ENCODE measurements at places on chromosomes 11 and 22. TPM values are rescaled to one million over a fixed set of nuclear protein-coding genes. Genes with fewer than 3 reads are reported as not detected.

DNA sequence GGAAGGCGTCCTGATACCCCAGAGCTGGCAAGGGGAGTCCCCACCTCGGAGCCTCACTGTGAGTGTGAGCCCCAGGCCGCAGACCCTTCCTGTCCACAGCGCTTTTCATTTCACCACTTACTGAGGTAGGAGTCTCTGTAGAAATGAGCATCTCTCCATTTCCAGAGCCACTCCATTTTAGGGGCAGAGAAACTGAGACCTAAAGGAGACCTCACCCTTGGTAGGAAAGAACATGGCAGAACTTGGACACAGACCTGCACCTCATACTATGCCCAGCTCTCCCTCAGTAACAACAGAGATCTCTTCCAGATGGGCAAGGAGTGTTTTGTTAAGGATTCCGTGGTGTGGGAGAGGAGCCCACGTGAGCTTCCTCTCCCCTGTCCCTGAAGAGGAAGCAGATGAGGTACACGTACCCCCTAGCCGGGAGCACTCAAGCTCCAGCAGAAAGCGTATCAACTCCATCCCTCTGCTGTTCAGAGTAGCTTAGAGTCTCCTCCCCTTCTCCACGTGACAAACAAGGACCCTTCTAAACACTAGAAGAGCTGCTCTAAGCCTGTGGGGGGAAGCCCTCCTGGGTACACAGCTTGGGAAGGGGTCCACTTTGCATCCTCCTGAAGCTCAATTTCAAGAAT, 532 bp upstream of the VSIG2 start:
- no peak for DNase-seq

- DNase-seq, result no peak
These were observed 35.4 kb upstream of the CYB5R3 start for GRCh38 chr22:42684462-42685195.

ABCC8 gene
- total RNA-seq, result not detected

DNA sequence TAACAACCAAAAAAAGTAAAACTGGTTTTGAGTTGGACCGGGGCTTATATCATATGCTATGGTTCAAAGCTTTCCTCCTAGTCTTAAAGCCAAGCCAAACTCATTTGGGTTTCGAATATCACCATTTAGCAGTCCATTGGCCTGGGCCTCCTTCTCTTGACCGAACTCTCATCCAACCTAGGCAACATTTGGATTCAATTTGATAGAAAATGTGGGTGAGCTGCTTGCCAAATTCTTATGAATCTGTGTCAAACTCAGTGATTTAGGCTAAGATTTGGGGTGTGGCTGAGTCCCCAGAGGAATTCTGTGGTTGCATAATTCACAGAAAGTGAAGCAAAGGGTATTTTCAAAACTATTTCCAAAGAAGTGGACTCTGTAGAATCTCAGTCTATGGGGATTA, 83.7 kb downstream of the BLID start:
- DNase-seq, result no peak

CARD10 gene
- total RNA-seq, result 0.38 TPM

DNA sequence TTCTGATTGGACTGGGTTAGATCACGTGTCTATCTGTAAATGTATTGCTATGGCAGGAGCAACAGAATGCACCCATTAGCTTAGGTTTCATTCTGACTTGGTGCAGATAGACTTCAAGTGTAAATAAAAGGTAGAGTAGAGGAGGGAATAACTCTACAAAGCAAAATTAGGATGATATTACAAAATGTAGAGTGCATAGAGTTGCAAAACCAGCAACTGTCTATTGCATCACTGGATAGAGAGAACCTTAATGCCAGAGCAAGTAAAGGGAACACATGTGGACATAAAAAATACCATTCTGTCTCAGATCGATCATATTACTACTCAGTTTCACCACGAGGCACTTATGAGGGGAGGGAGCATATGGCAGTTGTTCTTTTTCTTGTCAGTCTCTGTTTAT, 22.0 kb upstream of the CAT start:
- DNase-seq, result no peak

- DNase-seq, result no peak
These were observed 50.3 kb downstream of the TBC1D22A start for GRCh38 chr22:46812788-46813187.

DNA sequence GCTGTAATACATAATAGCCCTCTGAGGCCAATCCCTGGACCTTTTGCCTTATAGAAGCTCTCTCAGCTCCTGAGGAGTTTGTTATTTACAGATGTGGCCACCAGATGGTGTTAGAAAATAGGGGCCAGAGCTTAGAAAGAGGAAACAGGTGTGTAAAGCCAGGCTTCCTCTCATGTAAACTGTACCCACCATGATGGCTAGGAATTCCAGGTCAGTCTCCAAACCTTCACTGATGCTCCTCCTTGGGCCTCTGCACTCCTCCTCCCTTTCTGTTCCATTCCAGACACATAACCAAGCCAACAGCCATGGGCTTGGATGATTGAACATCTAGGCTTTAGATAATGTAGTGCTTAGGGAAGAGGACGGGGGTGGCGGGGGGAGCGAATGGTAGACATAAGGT, 39.7 kb downstream of the USP35 start:
- DNase-seq, result no peak

TMPRSS5 gene
- total RNA-seq, result 2.1 TPM

- DNase-seq, result no peak
These were observed 1469.0 kb downstream of the LRRC4C start for GRCh38 chr11:39990421-39990831.

- no peak for DNase-seq
These were observed 1038.1 kb downstream of the LRRC4C start for GRCh38 chr11:40421208-40421981.

IFITM10 gene
- total RNA-seq, result 2.3 TPM

DNA sequence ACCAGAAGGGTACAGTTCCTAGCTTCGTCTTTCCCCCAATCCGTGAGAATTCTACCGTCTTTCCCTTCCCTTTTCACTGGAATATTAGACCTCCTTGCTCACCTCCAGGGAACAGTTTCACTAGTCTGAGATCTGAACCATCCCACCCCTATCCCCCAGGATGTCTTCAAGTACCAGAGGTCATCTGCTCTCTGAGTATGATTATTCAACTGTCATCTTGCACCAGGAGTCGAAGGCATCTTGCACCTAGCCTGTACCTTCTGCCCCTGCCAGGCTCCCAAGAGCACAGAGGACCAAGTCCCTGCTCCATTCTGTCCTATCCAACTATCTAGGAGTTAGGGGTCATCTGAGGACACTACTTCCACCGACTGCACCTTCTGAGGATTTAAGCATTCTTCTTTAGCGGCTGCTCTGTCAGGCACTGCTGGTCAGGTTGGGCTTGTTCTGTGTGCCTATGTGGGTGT, 804 bp downstream of the ACER3 start:
- no peak for DNase-seq

FGF19 gene
- not detected for total RNA-seq

- DNase-seq, result no peak
These were observed 652.0 kb upstream of the CCDC90B start for GRCh38 chr11:83938148-83938547.

GRCh38 chr11:130197386-130198035, 37.9 kb downstream of the ST14 start:
- no peak for DNase-seq

APOL5 gene
- total RNA-seq, result not detected

APOL4 gene
- total RNA-seq, result 1.5 TPM

MUC2 gene
- total RNA-seq, result not detected

RAB3IL1 gene
- total RNA-seq, result not detected

GRCh38 chr11:115191761-115192160, 312.5 kb downstream of the CADM1 start:
- DNase-seq, result no peak

- DNase-seq, result no peak
These were observed 99.4 kb upstream of the MTMR2 start for GRCh38 chr11:96023275-96023674.

DNA sequence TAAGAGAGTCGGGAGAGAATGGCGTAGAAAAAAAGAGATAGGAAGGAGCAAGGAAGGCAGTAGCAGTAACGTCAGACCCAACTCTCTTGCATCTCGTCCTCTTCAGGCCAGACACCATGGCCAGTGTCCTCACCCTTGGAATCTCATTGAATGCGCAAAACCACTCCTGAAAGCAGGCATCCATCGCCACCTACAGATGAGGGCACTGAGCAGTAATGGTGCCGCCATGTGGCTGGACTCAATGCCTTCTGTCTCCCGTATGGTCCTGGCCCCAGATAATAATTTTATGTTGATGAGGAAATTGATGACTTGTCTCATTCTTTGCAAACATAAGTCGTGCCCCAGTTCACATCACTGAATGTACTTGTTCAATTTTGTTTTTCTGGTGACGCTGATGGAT, 17.8 kb upstream of the ALX4 start:
- no peak for DNase-seq

- no peak for DNase-seq
These were observed 116.6 kb downstream of the TBC1D22A start for GRCh38 chr22:46879083-46879482.

- DNase-seq, result no peak
These were observed 58.8 kb downstream of the ARHGAP8 start for GRCh38 chr22:44811141-44811540.

DNA sequence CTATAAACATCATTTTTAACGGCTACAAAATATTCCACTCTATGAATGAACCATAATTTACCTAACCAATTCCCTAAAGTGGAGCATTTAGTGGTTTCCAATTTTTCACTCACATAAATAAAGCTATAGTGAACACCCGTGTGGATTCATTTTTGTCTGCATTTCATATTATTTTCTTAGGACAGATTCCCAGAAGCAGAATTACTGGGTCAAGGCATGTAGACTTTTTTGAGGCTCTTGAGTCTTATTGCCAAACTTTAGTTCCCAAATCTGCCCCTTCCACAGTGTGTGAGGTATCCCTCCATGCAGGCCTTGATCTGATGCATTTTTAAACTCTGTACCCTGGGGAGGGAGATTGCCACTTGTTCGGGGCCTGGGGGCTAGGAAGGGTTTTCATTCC, 198.2 kb downstream of the TENM4 start:
- no peak for DNase-seq

SWAP70 gene
- total RNA-seq, result 9.8 TPM

DNA sequence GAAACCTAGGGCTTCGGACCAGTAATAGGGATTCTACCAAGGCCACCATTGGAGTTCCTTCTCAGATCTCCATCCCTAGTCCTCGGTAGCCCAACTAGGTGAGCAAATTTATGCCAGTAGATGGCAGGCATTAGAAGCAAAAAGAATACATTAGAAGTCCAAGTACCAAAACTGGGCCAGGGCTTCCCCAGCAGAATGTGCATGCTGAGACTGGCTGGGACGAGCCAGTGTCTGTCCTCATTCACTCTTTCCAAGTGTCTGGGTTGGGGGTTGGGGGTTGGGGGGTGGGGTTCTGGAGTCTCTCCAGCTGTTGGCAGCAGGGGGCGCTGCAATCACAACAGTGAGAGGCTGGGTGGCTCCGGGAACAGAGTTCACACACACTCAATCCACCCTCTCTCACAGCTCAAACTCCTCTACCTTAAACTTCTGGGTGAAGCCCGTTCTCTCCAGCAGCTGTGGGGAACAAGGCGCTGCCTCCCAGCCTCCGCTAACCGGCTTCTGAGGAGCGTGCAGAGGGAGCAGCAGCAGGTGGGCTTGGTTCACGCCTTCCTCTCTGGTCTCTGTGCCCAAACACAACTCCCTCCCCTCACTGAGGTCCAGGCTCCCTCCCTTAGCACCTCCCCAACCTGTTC, 57.5 kb downstream of the BTG4 start:
- no peak for DNase-seq

DNA sequence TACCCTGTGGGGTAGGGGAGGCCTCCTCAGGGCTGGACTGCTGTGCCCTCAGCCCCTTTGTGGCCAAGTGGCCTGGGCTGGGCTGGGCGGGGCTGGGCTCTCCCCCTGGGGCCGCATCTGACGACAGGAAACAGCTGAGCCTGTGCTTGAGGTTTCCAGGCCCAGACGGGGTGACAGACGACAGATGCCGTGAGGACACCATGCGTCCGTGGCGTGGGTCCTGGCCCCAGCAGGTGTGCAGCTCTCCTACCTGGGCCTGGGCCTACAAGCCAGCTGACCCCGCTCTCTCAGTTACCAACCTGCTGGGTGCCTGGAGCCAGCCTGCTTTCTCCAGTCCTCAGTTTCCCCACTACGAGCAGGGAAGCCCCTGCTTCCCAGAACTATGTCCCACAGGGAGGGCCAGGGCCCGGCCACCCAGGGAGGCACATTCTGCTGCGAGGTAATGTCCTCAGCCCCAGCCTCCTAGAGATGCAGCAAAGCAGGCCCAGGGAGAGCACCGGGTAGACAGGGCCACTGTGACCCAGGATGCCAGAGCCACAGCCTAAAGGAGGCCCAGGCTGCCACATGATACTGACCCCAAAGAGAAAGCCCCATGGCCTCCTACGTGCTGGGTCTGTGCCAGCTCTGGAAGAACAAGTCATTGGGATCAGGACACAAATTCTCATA, 181.3 kb downstream of the IGLL1 start:
- DNase-seq, result no peak

C11orf86 gene
- not detected for total RNA-seq

DNA sequence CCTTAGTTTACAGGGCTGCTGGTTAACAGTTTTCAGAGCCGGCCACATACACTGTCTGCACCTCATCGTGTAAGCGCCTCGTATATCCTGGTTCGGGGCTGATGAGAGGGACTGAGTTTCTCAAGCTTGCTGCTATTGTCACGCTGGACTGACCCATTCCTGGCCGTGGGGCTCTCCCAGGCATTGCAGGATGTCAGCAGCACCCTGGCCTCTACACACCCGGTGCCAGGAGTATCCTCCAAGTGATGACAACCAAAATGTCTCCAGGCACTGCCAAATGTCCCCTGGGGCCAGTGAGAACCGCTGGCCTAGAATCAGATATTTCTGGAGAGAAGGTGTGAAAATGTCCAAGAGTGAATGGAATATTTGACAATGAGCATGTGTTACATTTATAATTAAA, 82.8 kb downstream of the ST3GAL4 start:
- DNase-seq, result no peak

GRCh38 chr11:72079819-72080325, 470 bp downstream of the NUMA1 start:
- DNase-seq, result no peak

DNA sequence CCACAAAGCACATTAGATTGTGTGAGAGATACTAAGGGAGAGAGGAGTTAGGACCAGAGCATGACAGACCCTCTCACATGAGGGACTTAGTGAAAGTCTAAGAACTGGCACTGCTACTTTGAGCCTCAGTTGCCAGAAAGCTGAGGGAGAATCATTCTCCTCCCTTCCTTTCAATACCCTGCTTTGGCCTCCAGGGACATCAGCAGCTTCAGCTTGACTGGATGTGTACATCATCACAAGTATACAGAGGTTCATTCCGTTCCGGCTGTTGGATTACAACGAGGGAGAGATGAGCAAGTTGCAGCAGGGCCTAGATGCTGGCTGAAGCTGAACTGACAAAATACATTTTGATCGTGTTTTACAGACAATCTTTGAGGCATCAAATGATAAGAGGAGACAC, 15.7 kb upstream of the ANO5 start:
- no peak for DNase-seq

- DNase-seq, result no peak
These were observed 34.9 kb downstream of the RSPH14 start for GRCh38 chr22:23106906-23107367.
